ENCODE measurements at places on chromosomes 13 and 19.

DNA sequence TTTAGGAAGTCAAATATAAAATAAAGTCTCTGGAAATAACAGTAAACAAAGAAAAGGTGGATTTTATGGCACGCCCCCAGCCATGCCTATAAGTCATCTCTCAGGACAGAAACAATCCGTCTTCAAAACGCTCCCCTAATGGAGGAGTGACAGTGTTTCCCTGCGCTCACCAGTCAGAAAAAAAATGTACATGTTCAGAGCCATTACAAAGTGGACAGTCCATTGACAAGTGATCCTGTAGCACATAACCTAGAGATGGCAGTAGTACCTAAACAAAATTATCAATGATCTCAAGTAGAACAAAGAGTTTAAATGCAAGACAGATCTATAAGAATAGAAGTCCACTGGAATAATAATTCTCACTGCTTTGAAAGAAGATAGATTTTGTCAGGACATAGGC, 891.7 kb upstream of the MIR17HG start:
- DNase-seq, result no peak

GRCh38 chr19:11345122-11345803, 805 bp downstream of the TMEM205 start:
- peak; percentile 16 for DNase-seq

DNA sequence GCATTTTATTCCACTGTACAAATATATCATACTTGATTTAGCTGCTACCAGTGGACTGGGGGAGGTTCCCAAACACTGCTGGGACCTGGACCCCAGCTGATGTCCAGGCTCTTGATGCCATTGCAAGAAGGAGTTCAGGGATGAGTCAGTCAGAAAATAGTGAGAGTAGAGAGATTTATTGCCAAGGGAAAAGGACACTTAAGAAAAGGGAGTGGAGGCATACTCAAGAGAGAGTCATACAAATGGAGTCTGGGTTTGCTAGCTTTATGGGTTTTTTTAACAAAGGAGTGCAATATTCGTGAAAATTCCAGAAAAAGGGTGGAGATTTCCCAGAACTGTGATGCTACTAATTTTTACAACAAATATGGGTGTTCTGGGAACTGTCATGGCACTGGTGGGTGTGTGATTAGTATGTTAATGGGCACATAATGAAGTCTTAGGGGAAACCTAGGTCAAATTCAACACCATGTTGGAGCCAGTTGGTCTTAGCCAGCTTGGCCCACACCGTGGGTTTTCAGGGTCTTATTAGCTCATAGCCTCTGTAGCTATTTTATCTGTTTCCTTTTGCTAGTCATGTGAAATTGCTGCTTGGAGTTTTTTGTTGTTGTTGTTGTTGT, 36.2 kb downstream of the GPC6 start:
- DNase-seq, result no peak

- DNase-seq, result no peak
These were observed 12.0 kb downstream of the ETFB start for GRCh38 chr19:51354103-51354741.

DNA sequence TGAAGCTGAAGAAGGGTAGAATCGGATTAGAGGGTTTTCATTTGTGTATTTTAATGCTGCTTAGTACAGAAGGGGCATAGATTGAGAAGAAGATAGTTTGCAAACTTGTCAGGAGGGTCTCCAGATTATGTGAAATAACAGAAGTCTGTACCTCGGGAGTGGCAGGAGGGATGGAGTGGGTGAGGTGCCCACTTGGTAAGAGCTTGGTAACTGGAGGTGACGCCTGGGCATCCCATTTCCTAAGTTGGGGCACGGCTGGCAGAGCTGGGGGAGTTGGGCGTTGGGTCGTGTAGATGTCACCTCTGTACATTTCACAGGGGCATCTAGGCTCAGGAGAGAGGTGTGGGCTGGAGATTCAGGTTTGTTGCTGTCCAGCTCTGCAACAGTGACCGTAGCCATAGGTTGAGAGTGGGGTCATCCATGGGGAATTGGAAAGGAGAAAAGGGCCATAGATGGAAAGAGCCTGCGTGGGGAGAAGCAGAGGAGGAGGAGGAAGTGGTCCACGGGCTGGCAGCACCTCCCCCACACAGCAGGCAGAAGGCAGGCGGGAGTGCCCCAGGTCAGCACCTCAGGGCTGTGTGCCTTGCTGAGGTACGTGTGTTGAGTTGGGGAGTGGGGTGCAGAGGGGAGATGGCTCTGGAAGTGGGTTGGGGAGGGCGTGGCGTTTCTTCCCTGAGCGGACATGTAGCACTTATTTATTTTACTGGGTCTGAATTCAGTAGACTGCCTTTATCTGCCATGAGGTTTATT, 31.2 kb downstream of the MPHOSPH8 start:
- no peak for DNase-seq

DNA sequence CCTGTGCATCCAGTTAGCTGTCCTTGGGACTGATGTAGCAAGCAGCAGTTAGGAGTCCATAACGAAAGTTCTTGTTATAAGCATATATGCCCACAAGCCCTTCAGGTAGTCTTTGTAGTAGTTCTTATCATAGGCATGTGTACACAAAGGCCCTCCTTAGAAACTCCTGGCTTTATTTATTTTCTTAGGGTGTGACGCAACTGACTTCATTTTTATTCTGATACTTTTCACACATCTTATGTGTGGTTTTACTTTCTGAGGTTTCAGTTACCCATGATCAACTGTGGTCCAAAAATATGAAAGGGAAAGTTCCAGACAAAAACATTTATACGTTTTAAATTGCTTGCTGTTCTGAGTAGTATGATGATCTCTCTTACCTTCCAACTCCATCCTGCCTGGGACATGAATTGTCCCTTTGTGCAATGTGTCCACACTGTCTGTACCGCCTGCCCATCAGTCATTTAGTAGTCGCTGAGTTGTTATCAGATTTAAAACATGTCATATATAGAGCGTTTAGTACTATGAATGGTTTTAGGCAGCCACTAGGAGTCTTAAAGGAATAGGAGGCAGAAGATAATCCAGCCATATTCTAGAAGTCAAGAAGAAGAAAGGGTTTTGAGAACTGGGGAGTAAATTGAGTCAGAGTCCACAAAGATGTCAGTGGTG, 19.4 kb downstream of the GPC5 start:
- DNase-seq, result no peak

- DNase-seq, result peak; percentile 83
These were observed 185.0 kb downstream of the ZNF536 start for GRCh38 chr19:30557212-30557611.

GRCh38 chr13:110820322-110820721, 94.5 kb downstream of the ANKRD10 start:
- DNase-seq, result no peak

GRCh38 chr13:73039201-73040108, 19.4 kb upstream of the KLF5 start:
- DNase-seq, result no peak

- peak; percentile 66 for DNase-seq
These were observed 490.5 kb upstream of the SLC10A2 start for GRCh38 chr13:103556681-103557080.

DNA sequence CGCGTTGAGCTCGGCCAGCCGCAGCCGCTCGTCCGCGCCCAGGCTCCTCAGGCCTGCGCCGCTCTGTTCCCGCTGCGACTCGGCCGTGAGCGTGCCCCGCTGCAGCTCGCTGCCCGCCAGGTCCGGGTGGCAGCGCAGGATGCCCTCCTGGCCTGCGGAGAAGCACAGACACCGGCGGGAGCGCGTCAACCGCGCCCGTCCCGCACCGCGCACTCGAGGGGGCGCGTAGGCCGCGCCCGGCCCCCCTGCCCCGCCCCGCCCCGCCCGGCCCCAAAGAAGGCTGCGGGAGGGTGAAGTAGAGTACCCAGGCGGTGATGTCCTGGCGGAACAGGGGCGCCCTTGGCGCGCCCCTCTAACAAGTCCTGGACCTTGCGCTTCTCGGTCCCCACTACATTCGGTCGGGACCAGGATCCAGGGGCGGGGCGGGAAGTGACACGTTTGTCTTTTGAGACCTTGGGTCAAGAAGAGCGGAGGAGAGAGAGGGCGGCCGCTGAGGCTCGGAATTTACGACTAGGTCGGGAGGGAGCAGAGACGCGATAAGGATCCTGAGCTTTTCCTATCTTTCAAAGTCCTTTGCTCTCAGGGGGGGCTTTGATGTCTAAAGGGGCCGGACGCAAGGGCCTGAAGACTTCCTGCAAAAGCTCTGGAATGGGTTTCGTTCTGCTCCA, 9.3 kb upstream of the CDX2 start:
- DNase-seq, result no peak

DNA sequence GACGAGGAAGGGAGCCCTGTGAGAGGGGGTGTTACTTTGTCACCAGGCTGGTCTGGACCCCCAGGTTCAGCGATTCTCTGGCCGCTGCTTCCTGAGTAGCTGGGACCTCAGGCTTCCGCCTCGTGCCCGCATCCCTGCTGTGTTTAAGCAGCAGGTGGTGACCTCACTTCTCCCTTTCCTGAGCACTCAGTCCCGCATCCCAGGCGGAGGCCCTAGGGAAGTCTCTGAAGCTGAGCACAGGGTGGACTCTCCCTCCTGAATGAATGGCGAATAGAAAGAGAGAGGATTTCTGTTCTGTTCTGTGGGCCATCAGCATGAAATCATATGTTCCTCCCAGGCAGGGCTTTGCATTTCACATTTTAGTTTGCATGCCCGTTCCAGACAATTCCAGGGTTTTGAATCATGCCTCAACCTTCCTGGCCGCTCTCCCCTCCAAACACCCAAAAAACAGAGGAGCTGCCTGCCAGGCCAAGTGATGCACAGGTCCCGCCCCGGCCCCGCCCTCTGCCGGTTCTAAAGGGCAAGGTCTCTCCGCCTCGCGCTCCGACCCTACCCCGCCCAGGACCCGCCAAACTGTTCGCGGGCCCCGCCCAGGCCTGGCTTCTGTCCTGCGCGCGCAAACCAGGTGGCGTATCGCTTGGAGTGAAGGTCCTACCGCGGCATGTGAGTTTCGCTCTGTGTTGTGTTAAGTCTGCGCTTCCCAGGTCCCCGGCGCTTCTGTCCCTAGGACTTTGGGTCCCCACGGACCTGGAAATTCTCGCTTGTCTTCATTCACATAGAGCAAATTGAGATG, 35.1 kb upstream of the ZNF808 start:
- DNase-seq, result peak; percentile 35

DNA sequence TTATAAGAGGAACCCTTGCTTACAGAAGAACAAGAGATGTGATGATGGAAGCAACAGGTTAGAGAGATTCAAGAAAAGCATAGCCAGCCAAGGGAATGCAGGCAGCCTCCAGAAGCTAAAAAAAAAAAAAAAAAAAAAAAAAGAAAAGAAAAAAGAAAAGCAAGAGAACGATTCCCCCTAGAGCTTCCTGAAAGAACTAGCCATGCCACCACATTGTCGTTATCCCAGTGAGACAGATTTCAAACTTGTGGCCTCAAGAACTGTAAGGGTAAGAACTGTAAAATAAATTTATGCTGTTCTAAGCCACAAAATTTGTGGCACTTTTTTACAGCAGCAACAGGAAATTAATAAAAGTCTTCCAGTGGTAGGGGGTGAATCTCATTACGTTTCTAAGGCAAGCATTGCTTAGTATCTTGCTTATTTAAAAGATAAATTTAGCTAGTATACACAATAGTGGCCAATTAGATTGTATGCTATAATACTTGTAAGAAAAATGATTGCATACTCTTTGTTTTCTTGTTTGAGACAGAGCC, 21.8 kb downstream of the RFXAP start:
- no peak for DNase-seq

- no peak for DNase-seq
These were observed 4.6 kb downstream of the PPP5C start for GRCh38 chr19:46351241-46352041.

- DNase-seq, result no peak
These were observed 346.6 kb downstream of the RFC3 start for GRCh38 chr13:34164582-34164981.

Data from NCI-H82 (cell line).